ENCODE measurements at places on chromosomes 12 and 14. TPM values are rescaled to one million over a fixed set of nuclear protein-coding genes. Genes with fewer than 3 reads are reported as not detected.

Gene RBMS2
- 1.9 TPM for total RNA-seq

Gene P2RX2
- total RNA-seq = not detected

GRCh38 chr12:52258335-52258901 lies 16.0 kb upstream of the KRT86 start:
- H3K4me3 ChIP-seq = no peak overlapping the region
- no peaks in the 10 kb centered on the region for H3K4me1 ChIP-seq
- H3K27ac ChIP-seq = no peak overlapping the region
- H3K36me3 ChIP-seq = no peaks in the 10 kb centered on the region
- no peak for DNase-seq

Gene CMKLR1
- 0.94 TPM for total RNA-seq

DNA sequence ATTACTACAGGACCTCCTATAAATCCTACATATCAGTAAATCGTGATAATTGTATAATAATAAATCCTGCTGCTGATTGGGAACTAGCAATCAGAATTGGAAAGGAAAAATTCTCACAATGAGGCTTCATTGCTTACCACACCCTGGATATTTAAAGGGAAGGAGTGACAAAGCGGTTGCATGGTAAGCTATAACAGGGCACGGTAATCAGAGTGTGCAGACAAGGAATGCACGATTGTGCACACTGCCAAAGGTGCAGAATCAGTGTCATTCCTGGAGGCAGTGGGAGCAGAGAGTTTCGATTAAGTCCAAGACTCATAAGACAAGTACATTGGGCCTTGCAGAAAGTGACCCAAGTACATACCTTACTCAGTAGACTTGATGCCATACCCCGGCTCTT lies 277.5 kb upstream of the NPAS3 start:
- H3K4me3 ChIP-seq = no peak overlapping the region
- DNase-seq = no peak
- no peaks in the 10 kb centered on the region for H3K36me3 ChIP-seq
- H3K27ac ChIP-seq = no peak overlapping the region

Gene FGF6
- not detected for total RNA-seq

Gene IFNG
- 0.55 TPM for total RNA-seq

Gene CLEC2A
- not detected for total RNA-seq

- H3K27me3 ChIP-seq = no peaks in the 10 kb centered on the region
- no peaks in the 10 kb centered on the region for H3K36me3 ChIP-seq
- no peak overlapping the region for H3K4me3 ChIP-seq
- no peak overlapping the region for H3K27ac ChIP-seq
Observed at GRCh38 chr14:32602699-32603098, 273.6 kb downstream of the AKAP6 start.

Gene SYT1
- total RNA-seq = not detected

Gene CBLN3
- total RNA-seq = 6.1 TPM

- H3K4me3 ChIP-seq = no peak overlapping the region
- no peaks in the 10 kb centered on the region for H3K27me3 ChIP-seq
- DNase-seq = no peak
- H3K36me3 ChIP-seq = no peaks in the 10 kb centered on the region
Observed at GRCh38 chr12:29843036-29843435, 59.3 kb upstream of the TMTC1 start.

GRCh38 chr14:90060312-90060964 lies 1.4 kb upstream of the KCNK13 start:
- H3K27ac ChIP-seq = no peak overlapping the region
- peaks cover 16% of the 10 kb centered on the region for H3K27me3 ChIP-seq
- DNase-seq = peak; percentile 19
- H3K4me3 ChIP-seq = no peak overlapping the region
- peaks cover 23% of the 10 kb centered on the region for H3K4me1 ChIP-seq
- H3K36me3 ChIP-seq = no peaks in the 10 kb centered on the region

Gene RASSF8
- not detected for total RNA-seq

Gene NUAK1
- total RNA-seq = not detected

GRCh38 chr12:69874606-69875005 lies 49.6 kb downstream of the MYRFL start:
- no peak overlapping the region for H3K4me3 ChIP-seq
- H3K27ac ChIP-seq = no peak overlapping the region
- no peaks in the 10 kb centered on the region for H3K4me1 ChIP-seq
- DNase-seq = no peak
- H3K36me3 ChIP-seq = no peaks in the 10 kb centered on the region

GRCh38 chr14:20855652-20856291 lies 35.4 kb upstream of the RNASE3 start:
- H3K4me1 ChIP-seq = no peaks in the 10 kb centered on the region
- no peak overlapping the region for H3K4me3 ChIP-seq
- H3K27me3 ChIP-seq = peaks cover 3% of the 10 kb centered on the region
- H3K36me3 ChIP-seq = no peaks in the 10 kb centered on the region

DNA sequence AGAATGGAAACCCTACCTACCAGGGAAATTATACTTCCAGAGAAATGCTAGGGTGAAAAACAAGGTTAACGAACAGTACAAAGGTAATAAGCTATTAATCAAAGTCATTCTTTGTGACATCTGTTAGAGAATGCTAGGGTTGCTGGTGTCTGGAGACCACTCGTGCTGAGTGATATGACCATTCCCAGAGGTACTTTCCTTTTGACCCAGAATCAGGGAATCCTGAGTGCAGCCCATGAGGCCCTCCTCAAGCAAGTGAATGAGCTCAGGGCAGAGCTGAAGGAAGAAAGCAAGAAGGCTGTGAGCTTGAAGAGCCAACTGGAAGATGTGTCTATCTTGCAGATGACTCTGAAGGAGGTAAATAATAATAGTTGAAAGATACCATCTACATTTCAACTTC lies 31.7 kb downstream of the RPGRIP1 start:
- H3K4me1 ChIP-seq = peaks cover 13% of the 10 kb centered on the region
- no peaks in the 10 kb centered on the region for H3K36me3 ChIP-seq
- no peaks in the 10 kb centered on the region for H3K27me3 ChIP-seq
- no peak overlapping the region for H3K27ac ChIP-seq
- no peak for DNase-seq
- no peak overlapping the region for H3K4me3 ChIP-seq

GRCh38 chr14:55370883-55371455 lies 40.7 kb downstream of the ATG14 start:
- H3K27me3 ChIP-seq = no peaks in the 10 kb centered on the region
- no peak overlapping the region for H3K4me3 ChIP-seq
- H3K27ac ChIP-seq = no peak overlapping the region
- H3K36me3 ChIP-seq = peaks cover 11% of the 10 kb centered on the region
- no peak for DNase-seq

Gene ETFBKMT
- 1.8 TPM for total RNA-seq
